ENCODE measurements at places on chromosomes 4 and X.
A peak's percentile ranks its signal among the peaks of the same experiment; 100 is the strongest.

DNA sequence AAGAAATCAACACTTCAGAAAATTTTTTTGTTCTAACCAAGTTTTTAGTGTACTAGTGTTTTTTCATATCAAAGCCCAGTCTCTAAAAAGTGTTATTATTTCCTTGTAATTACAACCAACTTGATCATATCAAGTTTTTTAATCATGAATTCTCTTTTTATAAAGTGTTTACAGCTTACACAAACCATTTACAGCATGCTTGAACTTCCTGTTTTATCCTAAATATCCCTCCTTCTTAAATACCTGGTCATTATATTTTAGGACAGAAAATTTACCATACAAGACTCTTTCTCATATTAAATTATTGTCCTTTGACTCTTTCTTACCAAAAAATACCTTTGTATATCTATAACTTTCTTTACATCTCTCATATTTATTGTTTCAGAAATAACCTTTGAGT, 89.4 kb upstream of the NPY2R start:
- DNase-seq, result no peak

DNA sequence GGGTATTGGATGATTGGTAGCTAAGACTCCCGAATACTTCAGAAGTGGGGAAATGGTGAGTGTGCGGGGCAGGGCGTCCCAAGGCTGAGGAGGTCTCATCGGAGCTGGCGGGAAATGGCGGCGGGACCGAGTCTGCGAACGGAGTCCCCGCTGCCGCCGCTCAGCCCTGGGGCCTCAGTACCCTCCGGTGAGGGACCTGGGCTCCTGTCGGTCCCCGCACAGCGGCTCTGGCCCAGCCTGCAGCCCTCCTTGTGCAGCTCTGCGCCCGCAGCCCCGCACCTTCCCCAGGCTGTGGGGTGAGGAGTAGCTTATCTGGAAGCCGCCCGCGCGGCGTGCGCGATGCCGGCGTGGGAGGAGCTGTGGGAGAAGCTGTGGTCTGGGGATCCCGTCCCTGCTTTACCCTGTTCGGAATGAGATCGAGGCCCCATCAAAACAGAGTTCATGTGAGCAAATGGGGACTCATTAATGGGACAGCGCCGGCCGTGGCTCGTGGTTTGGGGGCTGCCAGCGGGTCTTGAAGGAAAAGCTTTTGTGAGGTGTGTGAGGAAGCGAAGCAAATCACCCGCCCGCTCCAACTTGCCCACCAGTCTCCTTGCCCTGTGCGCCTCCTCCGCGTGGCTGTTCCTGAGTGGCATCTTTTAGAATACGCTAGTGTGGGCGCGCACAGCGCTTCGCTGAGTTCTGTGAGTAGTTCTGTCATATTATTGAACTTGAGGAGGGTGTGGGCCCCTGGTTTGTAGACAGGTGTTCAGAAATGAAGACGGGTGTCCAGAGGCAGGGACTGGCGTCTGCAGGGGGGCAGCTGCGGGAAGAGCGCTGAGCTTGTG, 531 bp downstream of the ZNF141 start:
- no peak for DNase-seq

DNA sequence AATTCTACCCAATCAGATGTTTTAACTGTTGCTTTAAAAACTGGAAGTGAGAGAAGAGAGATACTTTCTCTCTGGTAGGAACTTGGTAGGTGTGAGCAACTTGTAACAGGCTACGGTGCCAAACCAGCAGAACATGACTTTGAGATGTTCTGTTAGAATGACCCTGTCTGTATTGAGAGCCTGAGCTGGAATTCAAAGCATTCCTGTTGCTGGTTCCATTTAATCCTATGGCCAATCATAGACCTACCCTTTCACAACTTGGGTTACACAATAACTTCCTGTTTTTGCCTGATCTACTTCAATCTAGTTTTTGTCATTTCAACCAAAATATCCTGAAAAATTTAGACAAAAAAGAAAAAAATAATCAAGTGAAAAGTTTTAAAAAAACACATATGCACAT, 1.7 kb upstream of the PRRG1 start:
- peak; percentile 36 for DNase-seq

DNA sequence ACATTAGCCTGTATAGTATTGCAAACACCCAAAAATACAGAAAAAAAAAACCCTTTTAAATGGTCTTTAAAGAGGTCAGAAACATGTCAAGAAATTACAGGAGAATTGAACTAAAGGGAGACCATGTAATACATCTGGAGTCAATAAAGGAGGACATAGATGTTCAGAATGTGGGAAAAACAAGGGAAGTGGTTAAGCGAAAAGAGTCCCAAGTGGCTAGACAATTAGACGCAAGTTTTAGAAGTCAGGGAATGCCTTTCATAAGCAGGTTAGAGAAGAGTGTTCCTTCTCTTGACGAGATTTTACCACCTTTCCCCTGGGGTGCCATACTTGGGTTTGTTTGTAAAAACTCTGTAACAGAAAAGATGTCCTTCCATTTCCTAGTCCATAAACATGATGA, 7.8 kb downstream of the LNX1 start:
- peak; percentile 32 for DNase-seq

DNA sequence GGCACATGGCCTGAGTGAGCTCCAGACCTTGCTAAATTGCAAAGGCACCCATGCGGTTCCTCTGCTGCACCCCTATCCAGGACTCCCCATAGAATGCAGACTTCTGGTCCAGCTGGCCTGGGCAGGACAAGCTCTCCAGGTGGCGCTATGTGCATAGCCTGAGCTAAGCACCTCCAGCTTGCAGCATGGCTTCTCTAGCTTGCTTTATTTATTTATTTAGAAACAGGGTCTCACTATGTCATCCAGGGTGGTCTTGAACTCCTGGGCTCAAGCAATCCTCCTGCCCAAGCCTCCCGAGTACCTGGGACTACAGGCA, 5.5 kb upstream of the WFS1 start:
- DNase-seq, result no peak

GRCh38 chr4:108113229-108113628, 55.5 kb downstream of the LEF1 start:
- no peak for DNase-seq

DNA sequence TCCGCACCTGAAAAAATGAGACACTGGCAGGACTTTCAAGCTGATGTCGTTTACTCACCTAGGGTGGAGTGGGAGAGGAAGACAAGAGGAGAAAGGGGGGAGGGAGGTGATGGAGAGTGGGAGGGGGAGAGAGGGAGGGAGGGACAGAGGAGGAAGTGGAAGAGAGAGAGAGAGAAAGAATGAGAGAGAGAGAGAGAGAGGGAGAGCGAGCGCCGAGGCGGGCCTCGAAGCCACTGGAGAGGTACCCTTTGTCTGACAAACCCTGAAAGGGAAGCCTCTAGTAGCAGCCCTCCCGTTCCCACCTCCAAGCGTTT, 296 bp upstream of the ADGRL3 start:
- no peak for DNase-seq

- DNase-seq, result no peak
These were observed 1710.5 kb upstream of the TENM3 start for GRCh38 chr4:180532691-180533090.

DNA sequence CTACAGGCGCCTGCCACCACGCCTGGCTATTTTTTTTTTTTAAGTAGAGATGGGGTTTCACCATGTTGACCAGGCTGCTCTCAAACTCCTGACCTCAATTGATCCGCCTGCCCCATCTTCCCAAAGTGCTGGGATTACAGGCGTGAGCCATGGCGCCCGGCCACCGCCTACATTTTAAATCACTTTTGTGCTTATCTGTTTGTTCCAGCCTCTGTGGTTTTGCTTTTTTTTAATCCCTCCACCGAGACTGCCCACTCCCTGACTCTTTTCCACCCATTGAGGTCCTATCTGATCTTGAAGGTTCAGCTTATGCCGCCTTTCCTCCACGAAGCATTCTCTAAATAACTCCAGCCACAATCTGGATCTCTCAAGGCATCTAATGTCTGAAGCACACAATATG, 73.5 kb downstream of the CHRDL1 start:
- DNase-seq, result no peak

GRCh38 chr4:15753081-15753480, 25.0 kb upstream of the CD38 start:
- no peak for DNase-seq

DNA sequence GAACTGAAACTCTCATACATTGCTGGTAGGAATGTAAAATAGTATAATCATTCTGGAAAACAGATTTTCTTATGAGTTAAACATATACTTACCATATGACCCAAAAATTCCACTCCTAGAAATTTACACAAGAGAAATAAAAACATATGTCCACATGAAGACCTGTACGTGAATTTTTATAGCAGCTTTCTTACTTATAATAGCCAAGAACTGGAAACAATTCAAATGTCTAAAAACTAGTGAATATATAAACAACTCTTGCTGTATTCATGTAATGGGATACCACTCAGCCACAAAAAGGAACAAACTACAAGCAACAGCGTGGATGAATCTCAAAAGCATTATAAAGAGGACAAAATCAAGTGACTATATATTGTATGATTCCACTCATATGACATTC, 27.5 kb downstream of the TMEM156 start:
- no peak for DNase-seq

- peak; percentile 36 for DNase-seq
These were observed 124.4 kb downstream of the CPE start for GRCh38 chr4:165502916-165503907.

DNA sequence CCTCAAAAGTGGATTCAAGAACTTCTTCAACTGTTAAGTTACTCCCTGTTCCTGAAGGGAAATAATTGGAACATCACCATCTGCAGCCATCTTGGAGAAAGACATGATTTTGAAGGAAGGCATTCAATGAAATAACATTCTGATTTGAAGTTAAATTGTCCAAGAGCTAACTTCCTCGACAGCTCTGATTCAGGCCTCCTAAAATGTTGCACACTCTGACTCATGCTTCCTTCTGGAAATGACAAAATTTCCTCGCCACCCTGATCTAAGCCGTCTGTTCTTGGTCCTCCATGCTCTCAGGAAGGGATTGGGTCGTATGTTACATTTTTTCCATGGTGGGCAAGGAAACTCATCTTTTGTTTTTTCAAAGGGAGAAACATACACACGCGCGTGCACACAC, 496.9 kb upstream of the DIPK2B start:
- DNase-seq, result peak; percentile 90

DNA sequence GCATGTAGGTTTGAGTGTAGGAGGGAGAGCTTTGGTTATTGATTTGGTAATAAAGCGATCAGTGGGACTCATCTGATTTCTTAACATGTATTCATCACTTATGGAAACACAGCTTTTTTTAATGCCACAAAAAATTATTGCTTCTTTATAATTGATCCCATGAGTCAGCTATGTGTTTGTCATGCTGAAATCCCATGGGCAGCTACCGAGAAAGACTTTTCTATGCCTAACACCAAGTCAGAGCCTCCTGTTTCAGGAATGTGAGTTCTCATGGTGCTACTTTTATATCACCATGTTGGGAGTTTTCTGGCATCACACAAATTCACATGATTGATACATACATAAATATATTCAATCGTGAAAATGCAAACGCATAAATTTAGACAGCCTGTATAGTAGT, 165.7 kb downstream of the RAPGEF2 start:
- DNase-seq, result peak; percentile 38

GRCh38 chr4:169952236-169953002, 73.8 kb downstream of the MFAP3L start:
- no peak for DNase-seq

DNA sequence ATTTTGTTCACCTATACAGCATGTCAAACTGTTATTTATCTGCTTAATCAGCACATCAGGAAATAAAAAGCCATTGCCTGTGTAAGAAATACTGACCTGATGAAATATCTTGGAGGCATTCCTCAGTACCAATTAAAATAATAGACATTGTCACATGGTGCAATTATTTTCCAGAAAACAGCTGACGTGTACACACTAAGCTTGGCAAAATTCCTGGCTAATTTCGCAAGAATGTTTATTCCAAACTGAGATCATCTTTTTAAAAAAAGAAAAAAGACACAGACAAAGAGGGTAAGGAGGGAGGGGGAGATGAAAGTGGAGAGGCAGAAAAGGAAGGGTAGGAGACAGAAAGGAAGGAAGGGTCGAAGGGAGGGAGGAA, 61.9 kb upstream of the NFKB1 start:
- DNase-seq, result peak; percentile 80

- DNase-seq, result no peak
These were observed 31.5 kb downstream of the HS3ST1 start for GRCh38 chr4:11397146-11397545.

DNA sequence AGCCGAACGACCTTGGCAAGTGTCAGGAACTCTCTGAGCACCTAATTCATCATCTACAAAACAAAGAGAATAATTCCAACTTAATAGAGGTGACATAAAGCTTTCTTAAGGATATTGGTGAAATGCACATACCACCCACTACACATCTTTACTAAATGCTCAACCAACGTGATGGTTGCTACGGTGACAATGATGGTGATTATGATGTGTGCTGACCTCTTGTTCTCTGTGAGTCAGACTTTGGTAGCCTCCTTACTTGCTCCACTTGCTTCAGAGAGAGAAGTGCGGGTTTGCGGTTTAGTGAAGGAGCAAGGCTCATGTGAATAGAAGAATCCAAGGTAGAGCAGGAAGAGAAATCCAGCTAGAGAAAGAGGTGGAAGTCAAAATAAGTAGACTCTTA, 52.8 kb upstream of the CLNK start:
- peak; percentile 58 for DNase-seq

DNA sequence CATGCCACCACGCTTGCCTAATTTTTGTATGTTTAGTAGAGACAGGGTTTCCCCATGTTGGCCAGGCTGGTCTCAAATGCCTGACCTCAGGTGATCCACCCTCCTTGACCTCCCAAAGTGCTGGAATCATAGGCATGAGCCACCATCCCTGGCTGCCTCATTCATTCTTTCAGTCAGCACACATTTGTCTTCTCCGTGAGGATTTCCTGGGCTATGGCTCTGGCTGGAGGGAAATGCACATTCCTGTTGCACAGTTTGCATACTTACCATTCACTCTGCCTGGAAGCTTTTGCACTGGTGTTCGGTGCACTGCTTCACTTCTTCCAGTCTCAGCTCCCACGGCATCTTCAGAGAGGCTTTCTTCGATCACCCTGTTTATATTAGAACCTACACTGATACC, 267.8 kb downstream of the STIM2 start:
- no peak for DNase-seq

DNA sequence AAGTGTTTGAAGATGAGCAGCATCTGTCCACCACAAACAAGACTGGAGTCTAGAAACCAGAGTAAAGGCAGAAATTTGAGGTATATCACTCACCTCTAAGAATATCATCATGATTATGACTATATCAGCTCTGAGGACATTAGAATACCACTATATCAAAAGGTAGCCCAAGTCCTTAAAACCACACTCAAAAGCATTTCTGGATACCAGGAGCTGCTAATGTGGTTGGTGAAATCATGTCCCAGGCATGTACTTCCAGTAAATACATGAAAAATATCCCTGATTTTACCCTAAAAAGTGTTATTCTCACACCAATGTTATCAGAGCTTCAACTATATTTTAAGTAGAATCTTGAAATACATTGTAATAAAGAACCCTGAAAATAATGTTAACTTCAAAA, 136.3 kb upstream of the SMAD1 start:
- peak; percentile 9 for DNase-seq

DNA sequence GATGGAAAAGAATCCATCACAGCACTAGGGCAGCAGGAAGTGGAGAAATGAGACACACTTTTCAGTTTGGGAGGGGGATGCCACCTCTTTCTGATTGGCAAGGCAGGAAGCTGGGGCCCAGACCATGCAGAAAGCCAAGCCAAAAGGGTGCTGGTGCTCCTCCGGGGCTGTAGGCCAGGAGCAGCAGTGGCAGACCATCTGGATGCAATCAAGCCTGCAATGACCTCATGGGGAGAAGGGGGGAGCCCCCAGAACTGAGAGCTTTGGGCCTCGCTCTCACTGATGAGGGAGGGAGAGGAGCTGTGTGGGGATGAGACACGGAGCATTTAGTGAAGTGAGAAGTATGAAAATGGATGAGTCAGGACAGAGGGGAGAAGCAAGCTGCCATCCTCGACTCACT, 141.3 kb upstream of the NALF2 start:
- DNase-seq, result peak; percentile 77

GRCh38 chrX:44228621-44229020, 114.9 kb downstream of the EFHC2 start:
- no peak for DNase-seq
